Hair follicle dermal papilla cell (primary cell): ENCODE measurements at places on chromosomes 12 and 14. TPM values are rescaled to one million over a fixed set of nuclear protein-coding genes. Genes with fewer than 3 reads are reported as not detected.

PLXNC1 gene
- 14.9 and 46.6 TPM in 2 replicates for total RNA-seq

RNASE7 gene
- not detected in 2 replicates for total RNA-seq

ATP2A2 gene
- 502 and 749 TPM in 2 replicates for total RNA-seq

TAS2R20 gene
- 3.3 and 7.5 TPM in 2 replicates for total RNA-seq

GLS2 gene
- not detected in 2 replicates for total RNA-seq

HOXC9 gene
- not detected in 2 replicates for total RNA-seq

RAPGEF3 gene
- total RNA-seq, result 7.1 and 17.5 TPM in 2 replicates

RPS6KL1 gene
- total RNA-seq, result 0.32 and 1.3 TPM in 2 replicates

GYS2 gene
- not detected in 2 replicates for total RNA-seq

NID2 gene
- total RNA-seq, result 214 and 291 TPM in 2 replicates

APOF gene
- total RNA-seq, result not detected in 2 replicates

POTEM gene
- total RNA-seq, result not detected in 2 replicates

INHBE gene
- total RNA-seq, result 0.85 and 1.8 TPM in 2 replicates

NTF3 gene
- 4.4 and 5.0 TPM in 2 replicates for total RNA-seq

PMCH gene
- not detected in 2 replicates for total RNA-seq

NELL2 gene
- 0.36 TPM in 1 of 2 replicates, not detected in the other for total RNA-seq

SCN8A gene
- total RNA-seq, result 37.4 and 50.6 TPM in 2 replicates

DDN gene
- 0.12 and 0.16 TPM in 2 replicates for total RNA-seq

RNASE3 gene
- not detected in 2 replicates for total RNA-seq

MYF6 gene
- not detected in 2 replicates for total RNA-seq

KITLG gene
- 105 and 131 TPM in 2 replicates for total RNA-seq

TSHR gene
- 2.3 and 3.4 TPM in 2 replicates for total RNA-seq

ARHGAP9 gene
- 0.16 and 0.24 TPM in 2 replicates for total RNA-seq

ADAM20 gene
- total RNA-seq, result 0.49 and 1.1 TPM in 2 replicates

TRPV4 gene
- 1.5 and 1.8 TPM in 2 replicates for total RNA-seq

RHEBL1 gene
- 0.36 TPM in 1 of 2 replicates, not detected in the other for total RNA-seq

LTB4R2 gene
- total RNA-seq, result 6.7 and 7.5 TPM in 2 replicates

SMIM41 gene
- 0.16 and 0.24 TPM in 2 replicates for total RNA-seq
